Purkinje cell (primary cell): ENCODE measurements at places on chromosomes 7 and 10. TPM values are rescaled to one million over a fixed set of nuclear protein-coding genes. Genes with fewer than 3 reads are reported as not detected.

TMEM26 gene
- polyA plus RNA-seq = not detected in 2 replicates

ZNF503 gene
- 0.56 and 2.2 TPM in 2 replicates for polyA plus RNA-seq

MYO1G gene
- polyA plus RNA-seq = 0.31 TPM in 1 of 2 replicates, not detected in the other

FEZF1 gene
- polyA plus RNA-seq = not detected in 2 replicates

ITGA8 gene
- polyA plus RNA-seq = not detected in 2 replicates

IGF2BP3 gene
- not detected in 2 replicates for polyA plus RNA-seq

COL1A2 gene
- 0.43 and 2.2 TPM in 2 replicates for polyA plus RNA-seq

ACTR3C gene
- 27.7 and 40.6 TPM in 2 replicates for polyA plus RNA-seq

CHST3 gene
- 0.82 and 0.98 TPM in 2 replicates for polyA plus RNA-seq

CUTC gene
- 16.6 and 30.0 TPM in 2 replicates for polyA plus RNA-seq

FGFR2 gene
- polyA plus RNA-seq = 38.5 and 53.3 TPM in 2 replicates

ELFN1 gene
- polyA plus RNA-seq = 0.23 TPM in 1 of 2 replicates, not detected in the other
